ENCODE measurements at places on chromosomes 13 and 19. TPM values are rescaled to one million over a fixed set of nuclear protein-coding genes. Genes with fewer than 3 reads are reported as not detected.

Gene HAUS8
- 30.6 TPM for total RNA-seq

Gene MAP1S
- total RNA-seq: 51.4 TPM

Gene KLF1
- not detected for total RNA-seq

Gene STAP2
- 71.6 TPM for total RNA-seq

Gene SLC6A16
- 0.56 TPM for total RNA-seq

Gene MIR17HG
- total RNA-seq: 16.6 TPM

Gene TNFSF9
- total RNA-seq: 0.77 TPM

Gene CEACAM16
- total RNA-seq: not detected

Gene SPATA13
- total RNA-seq: 10.5 TPM

Gene PDE4C
- total RNA-seq: 0.36 TPM

Measured in Caco-2 (cell line).